ENCODE measurements at places on chromosomes 16 and 17.
A peak's percentile ranks its signal among the peaks of the same experiment; 100 is the strongest.

DNA sequence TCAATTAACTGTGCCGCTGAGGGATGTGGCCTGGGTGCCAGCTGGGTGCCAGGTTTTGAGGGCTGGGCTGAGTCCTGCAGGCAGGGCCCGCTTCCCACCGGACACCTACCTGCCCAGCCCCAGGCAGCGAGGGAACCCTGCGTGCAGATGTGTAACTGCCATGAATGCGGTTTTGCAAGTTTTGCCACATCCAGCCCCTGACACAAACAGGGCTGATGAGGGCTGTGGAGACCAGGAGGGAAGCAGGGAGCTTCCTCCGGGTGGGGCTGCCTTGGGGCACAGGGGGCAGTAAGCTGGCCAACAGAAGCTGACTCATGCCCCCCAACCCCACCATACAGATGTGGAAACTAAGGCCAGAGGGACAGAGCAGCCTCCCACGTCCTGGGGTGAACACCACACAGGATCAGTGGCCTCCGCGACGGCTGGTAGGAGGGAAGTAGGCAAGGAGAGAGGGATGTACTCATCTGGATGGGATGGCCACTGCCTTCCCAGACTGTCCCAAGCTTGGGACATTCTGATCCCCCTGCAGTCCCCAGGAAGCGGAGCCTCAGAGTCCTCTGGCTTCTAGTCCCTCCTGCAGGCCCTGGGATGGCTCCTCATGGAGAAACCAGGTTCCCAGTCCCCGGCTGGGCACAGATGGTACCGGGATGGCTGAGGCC, 1.6 kb downstream of the UBALD1 start:
- no peak for DNase-seq

DNA sequence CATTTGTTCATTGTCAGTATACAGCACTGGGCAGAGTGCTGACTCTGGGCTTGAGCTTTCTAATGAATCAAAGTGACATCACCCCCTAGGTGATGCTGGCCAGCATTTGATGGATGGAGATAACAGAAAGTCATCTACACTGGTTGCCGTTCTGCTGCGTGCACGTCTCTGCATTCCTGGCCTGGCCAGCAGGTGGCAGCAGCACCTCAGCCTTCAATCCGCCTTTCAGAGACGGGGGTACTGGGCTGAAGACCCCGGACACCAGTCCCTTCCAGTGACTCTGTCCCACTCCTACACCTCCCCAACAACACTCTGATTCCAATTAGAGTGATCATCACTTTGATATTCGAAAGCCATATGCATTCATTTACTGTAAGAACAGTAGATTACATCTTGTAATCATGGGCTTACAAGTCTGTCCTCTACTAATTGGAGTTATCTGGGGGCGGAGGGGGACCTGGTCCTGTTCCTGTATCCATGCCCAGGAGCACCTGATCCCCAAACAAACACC, 6.0 kb downstream of the CPSF4L start:
- DNase-seq, result no peak

DNA sequence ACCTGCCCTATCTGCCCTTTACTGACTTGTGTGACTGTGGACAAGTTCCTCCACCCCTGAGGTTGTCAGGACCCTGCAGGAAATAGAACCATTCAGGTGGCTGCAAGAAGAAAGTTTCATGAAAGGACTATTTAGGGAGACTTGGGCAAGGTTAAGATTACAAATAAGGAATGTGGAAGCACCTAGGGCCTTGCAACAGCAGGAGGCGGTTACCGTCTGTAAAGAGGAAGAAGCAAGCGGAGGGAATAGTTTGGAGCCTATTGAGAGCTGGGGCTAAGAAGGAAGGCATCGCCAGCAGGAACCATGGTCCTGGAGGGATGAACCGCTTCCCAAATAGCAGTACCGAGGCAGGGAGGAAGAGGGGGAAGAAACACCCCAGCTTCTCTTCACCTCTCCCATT, 132.4 kb downstream of the PRKCB start:
- DNase-seq, result no peak

DNA sequence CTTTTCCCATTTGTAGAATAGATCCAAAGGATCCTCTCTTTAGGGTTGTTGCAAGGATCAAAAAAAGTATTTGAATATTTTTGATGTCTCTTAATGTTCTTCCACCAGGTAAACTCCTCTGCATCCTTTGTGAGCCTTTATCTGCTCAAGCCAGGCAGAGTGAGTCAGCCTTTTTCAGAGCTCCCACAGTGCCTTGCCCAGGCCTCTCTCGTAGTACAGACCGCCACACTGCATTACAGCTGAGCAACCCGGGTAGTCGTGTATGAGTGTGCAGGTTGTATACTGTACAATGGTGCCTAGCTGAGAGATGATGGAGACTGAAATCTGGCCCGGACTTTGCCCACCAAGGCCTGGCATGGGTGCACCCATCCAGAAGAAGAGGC, 20.9 kb downstream of the RHBDL3 start:
- no peak for DNase-seq

- DNase-seq, result peak; percentile 31
Observed at GRCh38 chr17:57311281-57312216, 55.2 kb downstream of the MSI2 start.

- DNase-seq, result no peak
Observed at GRCh38 chr16:86110134-86110533, 211.2 kb downstream of the IRF8 start.

DNA sequence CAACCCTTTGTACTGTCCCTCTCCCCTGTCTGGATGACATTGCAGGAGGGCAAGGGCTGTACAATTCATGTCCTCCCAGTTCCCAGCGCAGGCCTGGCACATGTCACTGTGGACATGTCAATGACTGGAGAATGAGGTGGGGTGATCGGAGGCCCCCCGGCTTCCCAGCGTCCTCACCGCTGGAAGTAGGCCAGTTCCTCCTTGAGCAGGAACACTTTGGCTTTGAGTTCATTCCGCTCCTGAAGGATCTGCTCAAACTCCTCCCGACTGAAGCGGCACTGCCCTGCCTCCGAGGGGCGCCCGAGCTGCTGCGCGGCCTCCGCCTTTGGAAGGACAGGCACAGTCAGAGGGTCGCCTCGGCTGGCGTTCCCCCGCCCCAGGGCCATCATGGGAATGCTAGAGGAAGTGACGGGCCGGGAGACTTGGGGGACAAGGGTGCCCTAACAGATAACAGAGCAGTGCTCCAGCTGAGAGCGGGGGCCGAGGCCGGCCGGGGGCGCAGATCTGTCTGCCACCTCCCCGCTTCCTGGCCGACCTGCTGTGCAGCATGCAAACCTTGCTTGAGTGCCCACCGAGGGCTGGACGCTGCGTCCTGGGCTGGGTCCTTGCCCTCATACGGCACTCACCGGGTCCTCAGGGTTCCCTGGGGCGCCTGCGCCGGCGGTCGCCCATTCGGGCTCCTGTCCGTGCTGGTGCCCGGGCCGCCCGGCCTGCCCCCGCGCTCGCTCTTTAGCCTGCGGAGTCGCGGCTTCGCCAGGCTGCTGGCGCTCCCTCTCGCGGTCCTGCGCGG, 1.3 kb downstream of the RILP start:
- no peak for DNase-seq

DNA sequence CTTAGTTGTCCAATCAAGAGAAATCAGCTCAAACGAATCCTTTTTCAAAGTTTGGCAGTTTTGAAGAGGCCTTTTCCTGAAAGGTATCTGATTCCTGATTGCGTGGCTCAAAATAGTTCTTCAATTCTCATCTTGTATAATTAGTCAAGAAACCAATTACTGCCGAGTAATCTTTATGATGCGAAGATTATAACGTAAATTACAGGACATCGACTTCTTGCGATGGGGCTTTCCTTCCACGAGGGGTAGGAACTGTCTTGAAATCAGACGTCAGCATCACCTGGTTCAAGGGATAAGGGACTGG, 644 bp upstream of the ARL2BP start:
- DNase-seq, result no peak

GRCh38 chr17:77890771-77891170, 67.7 kb upstream of the TNRC6C start:
- DNase-seq, result no peak

- DNase-seq, result no peak
Observed at GRCh38 chr16:58048494-58049231, 23.1 kb downstream of the MMP15 start.

DNA sequence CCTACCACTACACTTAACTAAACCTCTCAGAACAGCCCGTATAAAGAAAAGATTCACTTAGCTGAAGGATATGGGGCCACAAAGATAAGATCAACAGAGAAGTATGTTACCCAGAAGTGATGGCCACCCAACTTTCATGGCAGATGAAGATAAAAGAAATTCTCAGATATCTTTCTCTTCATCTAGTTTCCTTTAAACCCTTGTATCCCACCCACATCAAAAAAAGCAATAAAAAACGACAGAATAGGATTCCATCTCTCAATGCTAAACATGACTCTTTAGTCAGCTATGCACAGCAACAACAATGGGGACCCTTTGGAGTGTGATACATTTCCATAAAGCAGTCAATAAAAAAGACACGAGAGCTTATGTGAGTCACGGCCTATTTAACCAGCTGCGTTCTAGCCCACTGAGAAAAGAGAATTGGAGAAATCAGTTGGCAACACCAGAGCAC, 86.6 kb downstream of the SNX11 start:
- DNase-seq, result no peak

DNA sequence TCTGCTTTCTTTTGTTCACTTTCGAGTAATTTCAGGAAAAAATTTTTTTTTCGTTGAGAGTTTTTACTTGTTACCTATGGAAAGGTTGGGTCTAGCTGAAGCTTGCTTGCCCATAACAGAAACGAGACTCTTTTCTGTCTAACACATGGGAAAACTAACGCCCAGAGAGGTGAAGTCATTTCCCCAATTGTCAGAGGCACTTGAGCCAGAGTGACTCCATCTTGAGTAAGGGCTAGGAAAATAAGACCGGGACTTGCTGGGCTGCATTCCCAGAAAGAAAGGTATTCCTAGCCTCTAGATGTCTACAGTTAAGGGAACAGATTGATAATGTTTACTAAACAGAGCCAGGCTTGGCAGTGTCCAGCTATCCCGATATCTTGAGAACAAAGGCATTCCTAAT, 26.8 kb downstream of the PRKCB start:
- no peak for DNase-seq

DNA sequence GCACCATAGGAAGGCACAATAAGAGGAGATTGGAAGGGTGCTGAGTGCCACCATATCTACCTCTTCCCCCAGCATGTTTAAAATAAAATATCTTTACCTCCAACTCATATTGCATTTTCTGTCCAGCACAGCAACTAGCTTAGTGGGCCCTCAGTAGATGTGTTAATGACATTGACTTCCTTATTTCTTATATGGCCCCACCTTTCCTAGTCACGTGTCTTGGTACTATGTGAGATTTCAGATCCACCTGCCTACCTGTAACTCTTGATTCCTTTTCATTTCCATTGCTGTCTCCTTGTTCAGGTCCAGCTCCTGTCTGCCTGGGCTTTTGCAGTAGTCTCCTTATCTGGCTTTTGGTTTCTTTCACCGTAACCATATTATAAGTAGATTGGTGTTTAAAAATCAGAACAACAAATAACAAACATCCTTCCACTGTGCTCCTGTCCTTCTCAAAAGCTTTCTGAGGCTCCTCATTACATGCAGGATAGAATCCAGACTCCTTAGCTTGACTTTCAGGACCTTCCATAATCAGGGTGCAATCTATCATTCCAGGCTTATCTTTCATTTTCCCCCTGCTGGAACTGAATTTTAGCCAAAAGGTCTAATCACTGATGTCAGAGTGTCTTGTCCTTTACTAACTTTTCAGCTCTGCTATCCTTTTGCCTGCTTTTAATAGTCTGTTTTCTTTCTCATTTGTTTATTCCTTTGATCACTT, 71.3 kb downstream of the FTO start:
- DNase-seq, result no peak

DNA sequence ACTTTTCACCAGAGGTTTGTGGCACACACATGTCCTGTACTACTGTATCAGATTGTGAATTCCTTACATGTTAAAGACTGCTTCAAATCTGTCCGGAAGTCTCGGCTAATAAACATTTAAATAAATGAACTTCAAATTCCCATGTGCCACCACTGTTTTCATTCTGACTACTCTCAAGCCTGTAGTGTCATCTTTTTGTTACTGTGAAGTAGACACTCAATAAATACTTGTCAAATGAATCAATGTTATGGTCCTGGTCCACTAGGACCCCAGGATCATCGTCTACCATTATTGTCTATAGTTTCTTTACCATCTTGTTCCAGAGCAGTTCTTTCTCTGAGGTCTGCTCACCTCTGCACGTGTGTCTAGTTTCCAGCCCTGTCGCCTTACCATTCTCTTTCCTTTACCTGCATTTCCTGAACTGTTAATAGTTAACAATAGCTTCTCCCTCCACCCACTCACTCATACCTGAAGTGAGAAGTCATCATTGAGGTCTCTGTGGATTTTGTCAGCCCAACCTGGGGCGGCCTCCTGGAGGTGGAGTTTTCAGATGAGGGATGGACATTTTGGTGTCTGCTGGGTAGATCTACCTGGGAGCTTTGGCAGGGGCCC, 333.0 kb downstream of the SEC14L1 start:
- DNase-seq, result no peak

GRCh38 chr16:57007530-57007929, 18.2 kb downstream of the NLRC5 start:
- DNase-seq, result no peak

DNA sequence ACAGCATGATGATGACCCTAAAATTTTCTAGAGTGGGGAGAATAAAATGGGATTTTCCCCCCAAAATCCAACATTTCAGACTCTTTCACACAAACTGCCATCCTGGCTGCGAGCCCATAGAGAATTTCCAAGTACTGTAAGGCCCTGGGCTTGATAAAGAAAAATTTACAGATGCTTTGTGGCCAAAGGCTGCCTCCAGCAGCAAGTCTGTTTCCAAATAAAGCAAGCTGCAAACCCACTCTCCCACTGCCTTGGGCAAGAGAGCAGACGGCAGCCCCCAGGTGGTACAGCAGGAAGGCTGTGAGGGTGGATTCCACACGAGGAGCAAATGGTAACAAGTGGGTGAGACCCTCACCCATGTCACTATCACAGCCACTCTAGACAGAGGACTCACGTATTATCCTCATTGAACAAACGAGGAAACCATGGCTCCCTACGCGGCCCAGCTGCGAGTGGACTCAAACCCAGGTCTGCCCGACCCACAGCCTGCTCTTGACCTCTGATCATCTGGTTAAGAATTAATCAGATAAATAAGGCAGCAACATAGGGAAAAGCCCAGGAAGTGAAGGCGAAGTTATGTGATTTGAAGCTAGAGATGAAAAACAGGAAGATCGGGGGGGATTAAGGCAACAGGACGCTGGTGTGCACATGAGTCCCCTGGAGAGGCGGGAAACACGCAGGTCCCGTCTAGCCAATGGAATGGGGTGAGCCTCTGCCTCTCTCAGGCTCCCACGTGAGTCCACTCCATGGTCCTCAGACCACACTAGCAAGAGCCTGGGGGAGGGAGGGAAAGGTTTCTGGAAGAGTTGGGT, 37.4 kb downstream of the AXIN2 start:
- no peak for DNase-seq

GRCh38 chr17:76495663-76496400, 5.4 kb downstream of the RHBDF2 start:
- DNase-seq, result no peak

- no peak for DNase-seq
Observed at GRCh38 chr17:19337712-19338023, 24.9 kb downstream of the B9D1 start.

- no peak for DNase-seq
Observed at GRCh38 chr17:6187836-6188235, 117.7 kb downstream of the WSCD1 start.

Measured in NCI-H1105 (cell line).